Thyroid gland (tissue), 4 donors: ENCODE measurements at places on chromosomes 12 and 14. TPM values are rescaled to one million over a fixed set of nuclear protein-coding genes. Genes with fewer than 3 reads are reported as not detected.

Gene TXNDC16
- 6.8 TPM for total RNA-seq

Gene WNT1
- not detected for total RNA-seq

Gene CEBPE
- not detected for total RNA-seq

Gene PZP
- total RNA-seq = not detected

Gene COCH
- total RNA-seq = 0.96 TPM

Gene TAS2R50
- 3.9 TPM for total RNA-seq

Gene LHX5
- total RNA-seq = not detected

Gene CLEC4D
- not detected for total RNA-seq

Gene SLC24A4
- total RNA-seq = 0.27 TPM

Gene TTC9
- 5.7 TPM for total RNA-seq

Gene JKAMP
- 68.7 TPM for total RNA-seq

Gene IL22
- not detected for total RNA-seq

Gene PTGDR
- total RNA-seq = 0.78 TPM

Gene GALNT9
- 23.8 TPM for total RNA-seq

Gene MYO1H
- total RNA-seq = 0.13 TPM

GRCh38 chr14:54782751-54783659 lies 119.6 kb downstream of the GCH1 start:
- no peak for DNase-seq

DNA sequence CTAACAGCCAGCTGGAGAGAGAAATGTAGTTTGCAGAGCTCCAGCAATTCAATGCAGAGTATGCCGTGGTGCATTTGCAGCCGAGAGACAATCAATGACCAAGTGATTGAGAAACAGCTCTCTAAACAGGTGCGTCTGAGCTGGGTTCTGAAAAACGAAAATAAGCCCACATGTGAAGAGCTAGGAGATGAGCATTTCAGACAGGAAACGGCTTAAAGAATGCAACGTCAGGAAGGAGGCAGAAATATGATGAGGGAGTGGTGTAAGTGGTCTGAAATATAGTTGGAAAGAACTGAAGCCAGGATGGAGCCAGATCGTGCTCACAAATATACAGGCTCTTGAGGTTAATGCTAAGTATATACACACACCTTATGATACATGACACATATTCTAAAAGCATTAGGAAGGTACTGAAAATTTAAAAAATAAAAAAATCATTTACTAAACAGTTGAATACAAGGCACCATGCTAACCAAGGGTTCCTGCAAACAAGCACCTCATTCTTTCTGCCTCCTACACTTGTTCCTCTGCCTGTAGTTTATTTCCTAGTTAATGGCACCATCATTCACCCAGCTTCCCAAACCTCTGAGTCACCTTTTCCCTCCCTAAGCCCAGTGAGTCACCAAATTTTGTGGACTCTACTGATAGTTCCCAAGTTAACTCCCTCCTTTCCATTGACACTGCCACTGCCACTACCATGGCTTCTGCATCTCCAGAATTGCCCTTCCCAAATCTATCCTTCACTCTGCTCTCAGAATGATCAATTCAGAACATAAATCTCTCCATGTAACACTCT lies 2.3 kb upstream of the GARIN2 start:
- DNase-seq = no peak

- DNase-seq = no peak
These were observed 11.0 kb downstream of the ZNF219 start for GRCh38 chr14:21087294-21088091.

- DNase-seq = peak; percentile 3
These were observed 369.0 kb downstream of the DIO2 start for GRCh38 chr14:79842270-79842669.

GRCh38 chr14:99572173-99572999 lies 31.6 kb downstream of the CCDC85C start:
- no peak for DNase-seq

DNA sequence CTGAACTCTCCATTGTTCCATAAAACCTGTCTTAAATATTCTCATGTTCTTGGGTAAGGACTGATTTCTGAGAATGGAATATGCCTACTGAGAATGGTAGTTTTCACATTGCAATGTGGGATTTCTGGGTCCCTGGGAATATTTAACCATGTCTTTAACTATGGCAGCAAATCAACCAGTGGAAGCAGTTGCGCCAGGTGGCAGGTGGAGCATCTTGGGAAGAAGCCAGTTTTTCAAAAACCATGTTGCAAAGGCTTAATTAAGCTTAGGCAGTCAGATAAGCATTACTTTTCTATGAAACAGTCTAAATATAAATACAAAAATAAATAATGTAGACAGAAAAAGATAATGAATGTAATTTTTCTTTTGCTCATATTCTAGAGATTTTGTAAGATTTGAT lies 448.1 kb downstream of the ADAMTS20 start:
- DNase-seq = no peak

DNA sequence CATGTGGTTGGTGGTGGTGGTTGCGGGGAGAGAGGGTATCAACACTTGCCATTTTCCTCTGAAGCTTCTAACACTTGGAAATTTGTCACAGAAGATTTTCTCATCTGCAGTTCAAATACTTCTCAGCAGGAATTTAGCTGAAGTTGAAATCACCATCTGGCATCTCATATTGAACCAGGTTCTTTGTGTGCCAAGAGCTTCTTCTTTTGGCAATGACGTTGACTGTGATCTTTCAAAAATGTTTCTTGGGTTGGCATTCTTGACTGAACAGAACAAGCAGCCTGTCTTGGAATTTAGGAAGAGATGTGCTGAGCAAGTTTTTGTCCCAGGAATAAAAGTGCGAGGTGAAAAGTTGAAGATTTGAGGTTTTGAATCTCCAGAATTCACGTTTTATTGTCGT lies 8.7 kb upstream of the NIN start:
- no peak for DNase-seq

GRCh38 chr14:70152704-70153103 lies 36.0 kb downstream of the SLC8A3 start:
- no peak for DNase-seq

DNA sequence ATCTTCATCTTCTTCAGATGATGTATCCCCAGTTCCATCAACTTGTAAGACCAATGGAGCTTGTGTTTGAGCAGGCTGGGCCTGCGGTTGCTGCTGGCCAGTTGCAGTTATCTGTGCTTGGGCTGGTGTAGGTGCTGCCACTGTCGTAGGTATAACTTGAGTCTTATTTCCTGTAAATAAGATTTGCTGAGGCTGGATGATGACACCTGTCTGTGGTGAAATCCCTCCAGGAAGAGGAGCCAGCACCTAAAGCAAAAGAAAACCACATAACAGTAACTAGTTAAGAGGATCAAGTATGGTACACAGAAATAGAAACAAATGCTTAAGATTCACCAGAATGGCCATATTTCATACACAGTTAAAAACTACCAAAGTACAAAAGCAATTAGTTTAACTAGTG lies 28.2 kb downstream of the GTF2A1 start:
- DNase-seq = no peak

GRCh38 chr14:94021416-94022157 lies 4.6 kb upstream of the OTUB2 start:
- DNase-seq = no peak

GRCh38 chr14:103157969-103158368 lies 34.7 kb downstream of the TNFAIP2 start:
- DNase-seq = no peak

GRCh38 chr14:101926620-101927019 lies 37.8 kb upstream of the DYNC1H1 start:
- no peak for DNase-seq

GRCh38 chr12:59070322-59070933 lies 150.1 kb upstream of the LRIG3 start:
- DNase-seq = no peak

GRCh38 chr12:7610006-7610405 lies 55.7 kb downstream of the APOBEC1 start:
- DNase-seq = no peak

DNA sequence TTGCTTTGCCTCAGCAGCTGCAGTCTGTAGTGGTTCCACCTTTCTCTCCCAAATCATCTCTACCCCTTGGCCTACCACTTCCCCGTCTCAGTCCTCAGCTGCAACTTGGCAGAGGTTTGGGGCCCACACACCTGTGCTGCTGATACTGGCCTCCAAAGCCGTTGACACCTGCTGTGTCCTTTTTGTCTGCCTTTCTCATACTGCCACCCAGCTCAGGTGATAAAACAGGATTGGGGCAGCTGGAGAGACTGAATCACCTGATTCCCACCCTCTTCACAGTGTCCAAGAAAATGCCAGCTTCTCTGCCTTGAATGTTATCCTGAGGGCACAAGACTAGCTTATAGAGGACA lies 103.7 kb downstream of the ETV6 start:
- DNase-seq = no peak

DNA sequence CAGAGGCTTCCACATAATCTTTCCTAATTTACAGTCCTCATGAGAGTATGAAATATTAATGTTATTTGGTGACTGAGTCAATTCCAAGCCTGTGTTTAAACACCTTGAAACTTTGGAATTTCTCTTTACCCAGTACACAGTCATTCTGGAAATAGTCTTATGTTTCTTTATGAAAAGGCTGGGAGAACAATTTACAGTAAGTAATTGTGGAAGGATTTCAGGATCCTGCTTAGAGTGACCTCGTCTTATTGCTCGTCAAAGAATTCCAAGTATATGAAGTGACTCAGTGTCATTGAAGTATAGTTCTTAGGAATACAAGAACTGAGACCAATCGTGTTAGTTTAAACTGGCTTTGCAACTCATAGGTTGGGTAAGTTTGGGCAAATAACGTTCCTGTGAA lies 634.2 kb downstream of the SLC16A7 start:
- no peak for DNase-seq

GRCh38 chr12:50635364-50635763 lies 128.5 kb upstream of the ATF1 start:
- DNase-seq = peak; percentile 75

GRCh38 chr14:98919434-98919833 lies 352.6 kb downstream of the BCL11B start:
- no peak for DNase-seq

GRCh38 chr14:24903337-24903736 lies 146.6 kb downstream of the STXBP6 start:
- DNase-seq = no peak

GRCh38 chr12:92432724-92433441 lies 269.9 kb upstream of the PLEKHG7 start:
- DNase-seq = no peak

DNA sequence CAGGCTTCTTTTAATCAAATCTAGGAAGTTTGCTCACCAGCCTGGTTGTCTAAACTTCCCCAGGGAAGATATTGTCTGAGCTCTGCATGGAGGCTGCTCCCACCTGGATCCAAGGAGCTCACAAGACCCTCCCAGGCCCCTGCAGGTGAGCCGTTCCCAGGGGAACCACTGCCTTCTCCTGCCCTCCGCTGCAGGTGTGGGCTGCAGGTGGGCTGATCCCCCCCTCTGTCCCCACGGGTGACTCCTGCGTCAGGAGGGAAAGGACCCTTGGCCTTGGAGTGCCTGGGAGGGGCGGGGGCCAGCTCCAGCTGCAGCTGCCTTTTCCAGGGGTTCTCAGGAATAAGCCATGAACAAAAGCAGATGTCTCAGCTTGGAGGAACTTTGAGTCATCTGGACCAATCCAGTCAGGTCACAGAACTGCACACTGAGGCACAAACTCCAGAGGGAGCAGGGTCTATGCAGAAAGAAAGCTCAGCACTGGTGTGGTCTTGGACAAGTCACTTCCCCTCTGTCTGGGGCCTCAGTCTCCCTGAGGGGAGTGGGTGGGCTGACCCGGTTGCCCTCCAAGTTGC lies 246.6 kb upstream of the RTL1 start:
- DNase-seq = no peak

DNA sequence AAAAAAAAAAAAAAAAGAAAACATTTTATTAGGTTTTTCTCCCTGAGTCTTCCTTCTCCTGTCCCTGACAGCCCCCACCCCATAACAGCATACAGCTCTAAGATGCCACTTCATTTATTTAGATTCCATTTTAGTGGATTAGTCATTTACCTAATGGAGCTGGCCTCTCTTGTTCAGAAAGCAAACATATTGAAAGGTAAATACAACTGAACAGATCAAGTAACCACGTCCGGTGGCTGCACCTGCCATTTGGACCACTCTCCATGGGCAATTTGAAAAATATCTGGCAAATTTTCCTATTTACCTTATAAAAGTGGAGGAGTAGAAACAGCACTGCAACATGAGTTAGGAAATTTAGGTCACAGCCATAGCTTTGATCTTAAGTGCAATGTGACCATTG lies 254.6 kb downstream of the C12orf42 start:
- no peak for DNase-seq

DNA sequence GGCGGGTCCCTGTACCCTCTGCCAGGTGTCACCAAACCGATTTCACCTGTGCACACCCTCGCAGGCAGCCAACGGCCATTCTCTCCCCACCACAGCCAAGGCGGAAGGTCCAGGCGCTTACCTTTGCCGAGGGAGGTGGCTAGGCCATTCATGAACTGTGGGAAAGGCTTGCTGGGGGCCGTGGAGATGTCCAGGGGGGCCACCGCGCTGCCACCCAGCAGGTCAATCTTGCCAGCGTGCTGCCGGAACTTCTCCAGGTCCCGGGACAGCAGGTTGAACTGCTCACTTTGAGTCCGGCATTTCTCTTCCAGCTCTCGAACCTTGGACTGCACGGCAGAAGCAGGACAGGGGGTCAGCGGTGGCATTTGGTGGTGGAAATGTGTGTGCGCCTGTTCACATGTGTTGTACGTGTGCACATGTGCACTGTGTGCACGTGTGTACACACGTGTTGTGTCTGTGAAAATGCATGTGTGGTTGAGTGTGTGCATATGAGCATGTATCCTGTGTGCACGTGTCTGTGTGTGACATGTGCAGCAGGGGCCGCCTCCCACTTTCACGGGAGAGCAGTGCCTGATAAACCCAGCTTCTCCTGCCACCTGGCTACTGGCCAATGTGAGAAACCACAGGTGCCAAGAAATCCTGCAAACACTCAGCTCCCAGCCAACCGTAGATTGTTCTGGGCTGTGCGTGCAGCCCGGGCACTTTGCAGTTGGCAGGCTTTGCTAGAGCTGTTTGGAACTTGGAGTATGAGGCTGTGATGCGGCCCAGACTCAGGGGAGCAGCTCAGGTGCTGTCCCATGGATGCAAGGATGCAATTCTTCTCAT lies 118.9 kb downstream of the PIWIL1 start:
- DNase-seq = peak; percentile 95

DNA sequence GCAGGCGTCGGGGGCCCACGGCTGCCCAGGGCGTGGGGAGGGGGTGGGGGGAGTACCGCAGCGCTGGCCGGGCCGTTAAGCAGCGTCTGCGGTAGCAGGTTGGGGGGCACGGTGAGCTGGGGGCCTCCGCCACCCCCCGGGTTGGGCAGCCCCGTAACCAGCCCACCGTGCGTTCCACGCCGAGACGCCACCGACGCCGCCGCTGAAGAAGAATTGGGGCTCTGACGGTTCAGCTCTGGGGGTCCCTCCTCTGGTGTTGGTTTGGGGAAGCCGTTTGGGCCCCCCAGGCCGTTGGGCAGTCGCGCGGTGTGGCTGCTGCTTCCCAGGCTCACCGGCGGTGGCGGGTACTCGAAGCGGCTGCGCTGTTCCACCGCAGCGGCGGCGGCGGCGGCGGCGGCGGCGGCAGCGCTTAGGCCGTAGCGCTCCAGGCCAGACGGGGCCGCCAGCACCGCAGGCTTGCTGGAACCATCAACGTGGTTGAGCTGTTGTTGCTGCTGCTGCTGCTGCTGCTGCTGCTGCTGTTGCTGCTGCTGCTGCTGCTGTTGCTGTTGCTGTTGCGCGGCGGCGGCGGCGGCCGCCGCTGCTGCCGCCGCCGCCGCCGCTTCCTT lies 1.5 kb downstream of the IRF2BPL start:
- DNase-seq = peak; percentile 45

GRCh38 chr14:32567543-32568384 lies 238.7 kb downstream of the AKAP6 start:
- no peak for DNase-seq

GRCh38 chr14:61151251-61151650 lies 129.9 kb downstream of the TMEM30B start:
- no peak for DNase-seq

GRCh38 chr14:64053694-64054669 lies 201.2 kb downstream of the SYNE2 start:
- DNase-seq = peak; percentile 21

GRCh38 chr14:104524726-104525125 lies 54.8 kb upstream of the C14orf180 start:
- DNase-seq = no peak
